ENCODE measurements at places on chromosomes 11 and 22.
A peak's percentile ranks its signal among the peaks of the same experiment; 100 is the strongest.

DNA sequence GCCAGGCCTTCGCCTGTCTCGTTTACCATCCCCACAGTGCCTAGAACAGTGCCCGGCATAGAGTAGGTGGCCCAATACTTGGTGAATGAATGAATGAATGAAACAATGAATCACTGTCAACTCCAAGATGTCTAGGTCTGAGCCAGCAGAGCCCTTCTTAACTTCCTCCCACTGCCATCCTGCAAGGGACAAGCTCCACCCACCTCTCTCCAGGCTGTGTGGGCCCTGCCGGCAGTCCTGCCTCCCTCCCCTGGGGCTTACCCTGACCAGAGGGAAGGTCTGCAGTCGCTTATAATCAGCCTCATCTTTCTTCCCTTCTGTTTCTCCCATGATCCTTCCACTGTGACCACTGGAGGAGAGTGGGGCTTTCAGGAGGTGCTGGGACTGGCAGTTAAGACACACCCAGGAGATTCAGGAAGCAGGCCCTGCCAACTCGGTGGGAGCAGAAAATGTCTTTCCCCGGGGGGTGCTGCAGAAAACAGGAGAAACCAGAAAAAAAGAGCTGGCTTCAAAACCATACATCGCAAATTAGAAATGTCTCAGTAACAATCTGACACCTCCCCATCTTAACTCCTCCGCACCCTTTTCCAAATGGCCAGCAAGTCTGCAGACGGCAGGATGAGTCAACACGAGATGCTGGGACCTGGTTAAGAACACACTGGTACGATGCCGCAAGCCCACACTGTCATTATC is 11.4 kb downstream of the DNAL4 start:
- no peak for DNase-seq

DNA sequence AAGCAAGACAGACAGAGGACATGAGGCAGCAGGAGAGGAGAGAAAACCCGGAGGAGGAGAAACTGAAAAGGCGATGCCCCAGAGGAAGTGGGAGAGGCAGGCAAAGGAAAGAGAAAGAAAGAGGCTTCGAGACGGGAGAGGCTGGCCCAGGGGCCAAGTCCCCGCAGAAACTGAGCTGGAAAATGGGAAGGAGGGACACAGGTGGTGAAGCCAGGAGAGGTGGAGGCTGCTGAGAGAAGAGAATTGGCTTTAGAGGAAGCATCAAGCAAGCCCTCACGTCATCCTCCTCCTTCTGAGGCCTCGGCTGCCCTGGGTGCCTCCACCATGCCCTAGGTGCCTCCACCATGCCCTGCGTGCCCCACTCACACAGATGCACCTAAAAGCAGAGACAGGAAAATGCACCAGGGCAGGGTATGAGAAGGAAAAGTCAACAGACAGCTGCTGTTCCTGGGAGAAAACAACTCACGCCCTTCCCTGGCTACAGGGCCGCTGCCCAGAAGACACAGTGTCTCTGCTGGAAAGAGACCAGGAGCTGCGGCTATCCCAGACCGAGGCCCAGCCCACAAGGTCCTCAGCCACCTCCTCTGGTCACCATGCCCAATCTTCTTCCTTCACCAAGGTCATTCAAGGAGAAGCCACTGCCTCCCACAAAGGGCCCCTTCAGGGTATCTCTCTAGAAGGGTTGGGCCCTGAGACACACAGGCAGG is 14.3 kb downstream of the FXYD6 start:
- no peak for DNase-seq

GRCh38 chr11:34565417-34566207 is 52.0 kb upstream of the ELF5 start:
- no peak for DNase-seq

DNA sequence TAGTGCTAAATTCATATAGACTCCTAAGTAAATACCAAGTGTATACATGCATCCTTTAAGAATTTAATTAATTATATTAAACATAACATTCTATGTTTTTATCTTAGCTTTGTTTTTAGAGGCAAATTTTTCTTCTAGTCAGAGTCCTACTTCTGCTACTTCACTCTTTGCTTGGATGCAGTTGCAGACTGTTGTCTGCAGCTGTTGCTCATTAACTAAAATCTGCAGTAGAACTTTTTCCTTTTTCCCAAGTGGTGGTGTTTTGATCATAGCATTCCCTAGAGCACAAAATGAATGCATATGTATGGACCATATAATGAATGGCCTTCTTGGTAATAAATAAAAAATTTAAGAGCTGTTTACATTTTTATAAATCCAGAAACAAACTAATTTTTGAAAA is 198.3 kb downstream of the CASP12 start:
- DNase-seq: no peak

- DNase-seq: no peak
Measured at GRCh38 chr11:12789596-12790215, 115.5 kb downstream of the TEAD1 start.

DNA sequence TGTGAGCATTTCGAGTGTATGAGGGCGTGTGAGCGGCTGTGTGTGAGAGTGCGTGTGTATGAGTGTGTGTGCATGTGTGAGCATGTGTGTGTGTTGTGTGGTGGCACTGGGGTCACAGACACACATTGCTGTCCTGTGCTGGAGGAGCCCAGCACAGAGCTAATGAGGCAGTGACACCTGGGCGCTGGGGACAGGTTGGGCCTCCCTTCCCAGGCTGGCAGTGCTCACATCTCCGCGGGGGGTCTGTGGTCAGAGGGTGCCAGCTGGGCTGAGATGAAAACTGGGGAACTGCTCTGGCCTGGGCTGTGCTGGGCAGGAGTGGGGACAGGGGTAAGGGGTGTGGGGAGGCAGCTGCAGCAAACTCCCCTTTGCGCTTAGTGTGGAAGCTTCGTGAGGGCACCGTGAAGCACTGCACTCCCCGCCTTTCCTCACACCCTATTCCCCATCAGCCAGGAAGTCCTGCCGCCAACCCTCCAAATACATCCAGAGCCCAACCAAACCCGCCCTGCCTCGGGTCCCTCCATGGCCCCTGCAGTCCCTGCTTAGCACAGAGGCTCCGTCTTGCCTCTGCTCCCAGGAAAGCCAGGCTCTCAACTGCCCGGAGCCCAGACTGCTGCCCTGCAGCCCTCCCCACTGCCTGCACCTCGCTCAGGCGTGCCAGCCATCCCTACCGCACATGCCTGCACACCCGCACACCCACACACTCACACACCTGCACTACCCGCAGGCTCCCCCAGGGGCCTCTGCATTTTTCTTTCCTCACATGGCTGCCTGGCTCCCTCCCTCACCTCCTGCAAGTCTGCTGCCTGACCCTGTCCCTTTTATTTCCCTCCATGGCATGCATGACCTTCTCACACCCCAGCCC is 62.0 kb upstream of the THY1 start:
- peak; percentile 43 for DNase-seq
